Peyer's patch (tissue), 4 donors: ENCODE measurements at places on chromosomes 16 and 17. TPM values are rescaled to one million over a fixed set of nuclear protein-coding genes. Genes with fewer than 3 reads are reported as not detected.

GRCh38 chr17:29291163-29291752 is 2.7 kb downstream of the NUFIP2 start:
- no peak for DNase-seq
- H3K27ac ChIP-seq, result peak overlapping the region; percentile 100
- H3K4me3 ChIP-seq, result peak overlapping the region; percentile 98

DNA sequence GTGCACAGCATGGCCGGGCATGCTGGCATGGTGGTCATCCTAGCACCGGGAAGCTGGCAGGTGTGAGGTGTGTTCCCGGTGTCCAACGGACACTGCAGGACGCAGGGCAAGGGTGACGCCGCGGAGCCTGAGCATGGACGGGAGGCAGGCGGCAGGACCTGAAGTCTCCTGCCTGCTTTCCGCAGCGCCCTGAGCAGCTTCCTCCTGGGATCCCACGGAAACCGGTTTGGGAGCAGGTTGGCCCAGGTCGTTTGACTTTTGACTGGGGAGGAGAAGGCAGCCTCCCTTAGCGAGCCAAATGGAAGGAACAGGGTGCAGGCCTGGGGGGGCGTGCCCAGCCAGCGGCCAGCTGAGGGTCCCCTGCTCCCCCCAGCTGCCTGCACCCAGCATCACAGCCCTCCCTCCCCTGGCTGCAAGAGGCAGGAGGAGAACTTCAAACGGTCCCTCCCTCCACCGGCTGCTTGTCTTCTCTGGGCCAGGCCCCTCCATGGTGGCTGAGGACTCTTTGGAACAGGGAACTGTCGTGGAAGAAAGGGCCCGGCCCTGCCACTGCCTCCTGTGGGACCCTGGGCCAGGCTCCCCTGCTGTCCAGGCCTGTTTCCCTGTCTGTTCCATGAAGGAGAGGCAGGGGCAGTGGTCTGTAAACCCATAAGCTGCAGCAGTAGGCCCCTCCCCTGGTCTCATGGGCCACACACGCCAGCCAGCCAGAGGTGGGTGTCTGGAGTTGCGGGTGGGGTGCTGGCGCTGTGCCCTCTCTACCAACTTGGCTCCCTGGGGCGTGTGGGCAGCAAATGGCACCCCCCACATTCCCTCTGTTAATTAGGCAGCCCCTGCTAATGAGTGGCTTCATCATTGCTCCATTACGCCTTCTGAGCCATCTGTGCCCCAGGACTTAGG is 7.8 kb upstream of the ADGRG1 start:
- no peak for DNase-seq
- H3K27ac ChIP-seq, result no peak overlapping the region
- no peaks in the 10 kb centered on the region for H3K27me3 ChIP-seq
- peaks cover 34% of the 10 kb centered on the region for H3K4me1 ChIP-seq
- H3K36me3 ChIP-seq, result no peaks in the 10 kb centered on the region

DNA sequence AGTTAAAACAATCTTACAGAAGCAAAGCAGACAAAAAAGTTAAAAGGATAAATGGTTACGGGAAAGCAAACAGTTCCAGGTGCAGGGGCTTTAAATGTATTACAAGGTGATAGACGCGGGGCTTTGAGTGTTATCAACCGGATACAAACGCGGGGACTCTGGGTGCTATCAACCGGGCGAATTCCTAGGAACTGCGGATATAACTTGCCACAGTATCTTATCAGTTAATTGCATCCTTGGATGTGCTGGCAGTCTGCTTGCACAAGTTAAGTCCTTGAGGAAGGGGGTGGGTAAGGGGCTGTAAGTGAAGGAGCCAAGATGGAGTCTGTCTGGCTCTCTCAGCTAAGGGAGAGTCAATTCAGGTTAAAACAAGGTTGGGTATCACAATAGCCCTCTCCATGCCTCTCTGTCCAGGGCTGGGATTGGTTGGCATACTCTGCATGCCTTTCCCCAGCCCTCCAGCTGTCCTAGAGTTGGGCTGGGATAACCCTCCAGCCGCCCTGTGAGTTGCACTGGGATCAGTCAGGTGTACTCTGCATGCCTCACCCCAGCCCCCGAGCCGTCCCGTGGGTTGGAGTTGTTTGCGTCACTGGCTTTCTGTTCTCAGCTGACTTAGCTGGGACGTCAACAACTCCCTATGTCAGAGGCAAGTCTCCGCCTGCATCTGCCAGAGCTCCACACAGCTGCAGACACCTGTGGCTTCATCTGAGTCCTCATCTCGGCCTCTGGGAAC is 40.9 kb downstream of the TMEM235 start:
- H3K4me1 ChIP-seq, result peaks cover 8% of the 10 kb centered on the region
- peak; percentile 66 for DNase-seq
- no peak overlapping the region for H3K4me3 ChIP-seq
- H3K27ac ChIP-seq, result peak overlapping the region; percentile 27
- no peaks in the 10 kb centered on the region for H3K27me3 ChIP-seq

Gene NUP93
- total RNA-seq, result 32.2 TPM

Gene SMIM5
- 161 TPM for total RNA-seq

Gene HOXB9
- 13.7 TPM for total RNA-seq

Gene P2RX1
- total RNA-seq, result 4.7 TPM

Gene NFE2L1
- total RNA-seq, result 207 TPM
